ENCODE measurements at places on chromosomes 1 and 21.

- DNase-seq, result no peak
These were observed 19.0 kb downstream of the KIAA0040 start for GRCh38 chr1:175173531-175173930.

- DNase-seq, result no peak
These were observed 1.3 kb downstream of the TMEM35B start for GRCh38 chr1:34983700-34984355.

DNA sequence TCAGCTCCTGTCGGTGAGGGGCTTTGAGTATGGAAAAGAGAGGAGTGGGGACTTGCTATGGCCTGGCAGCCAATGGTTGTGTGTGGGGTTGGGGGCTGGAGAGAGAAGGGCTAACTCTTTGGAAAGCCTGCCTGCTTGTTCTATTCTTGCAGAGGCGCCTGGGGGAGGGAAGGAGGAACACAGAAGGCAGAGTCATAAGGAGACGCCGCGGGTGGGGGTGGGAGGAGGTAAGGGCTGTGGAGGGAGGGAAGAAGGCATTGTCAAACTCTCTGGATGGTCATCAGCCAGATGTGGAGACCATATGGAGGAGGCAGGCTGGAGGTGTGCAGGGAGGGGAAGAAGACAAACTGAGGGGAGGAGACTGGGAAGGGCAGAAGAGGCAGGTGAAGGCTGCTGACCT is 70.0 kb downstream of the PLXNA2 start:
- DNase-seq, result no peak

DNA sequence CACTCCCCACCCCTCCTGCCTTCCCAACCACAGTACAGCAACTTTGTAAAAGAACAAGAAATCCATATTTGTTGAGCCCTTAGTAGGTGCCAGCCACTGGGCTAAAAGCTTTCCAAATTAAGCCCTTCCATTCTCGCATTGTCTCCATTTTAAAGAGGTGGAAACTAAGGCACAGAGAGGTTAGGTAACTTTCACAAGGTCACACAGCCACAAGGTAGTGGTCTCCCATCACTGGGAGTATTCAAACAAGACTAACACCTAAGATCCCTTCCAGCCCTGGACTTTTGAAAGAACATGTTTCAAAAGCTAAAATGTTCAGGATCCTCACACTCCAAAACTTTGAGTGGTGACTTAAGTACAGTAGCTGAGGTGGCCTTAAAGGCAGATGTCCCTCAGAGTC is 3.2 kb downstream of the SDC3 start:
- DNase-seq, result no peak

- no peak for DNase-seq
These were observed 4.6 kb downstream of the SNX27 start for GRCh38 chr1:151616505-151616849.

- no peak for DNase-seq
These were observed 25.6 kb downstream of the MATN1 start for GRCh38 chr1:30697571-30698376.

GRCh38 chr1:214615109-214615508 is 12.1 kb downstream of the CENPF start:
- no peak for DNase-seq

- DNase-seq, result peak; percentile 27
These were observed 14.3 kb upstream of the LSM10 start for GRCh38 chr1:36411674-36412648.

DNA sequence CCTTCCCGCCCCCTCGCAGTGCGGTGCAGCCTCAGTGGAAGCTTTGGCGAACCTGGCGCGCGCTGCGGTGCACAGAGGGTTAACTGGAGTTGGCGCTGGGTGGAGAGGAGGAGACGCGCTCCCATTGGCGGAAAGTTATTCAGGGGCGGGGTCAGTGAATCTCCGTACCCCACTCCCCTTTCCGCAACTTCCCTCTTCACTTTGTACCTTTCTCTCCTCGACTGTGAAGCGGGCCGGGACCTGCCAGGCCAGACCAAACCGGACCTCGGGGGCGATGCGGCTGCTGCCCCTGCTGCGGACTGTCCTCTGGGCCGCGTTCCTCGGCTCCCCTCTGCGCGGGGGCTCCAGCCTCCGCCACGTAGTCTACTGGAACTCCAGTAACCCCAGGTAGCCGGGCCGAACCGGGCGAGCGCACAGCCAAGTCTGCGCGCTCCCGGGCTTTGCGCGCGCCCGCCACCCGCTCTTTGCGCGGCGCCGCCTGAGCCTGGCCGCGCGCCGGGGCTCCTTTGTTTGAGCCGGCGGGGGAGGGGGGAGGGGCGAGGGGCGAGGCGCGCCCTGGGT is at the start of gene EFNA4:
Gene EFNA4 (plus strand): TSS at position 191 of the 561 bp plus-strand sequence. CDS start 84 bp downstream, at position 275.
- peak; percentile 84 for DNase-seq
